ENCODE measurements at places on chromosomes 2 and 18.

GRCh38 chr2:232418466-232419244 lies 12.0 kb downstream of the ALPG start:
- DNase-seq, result peak; percentile 10

- no peak for DNase-seq
These were observed 276.6 kb downstream of the CMPK2 start for GRCh38 chr2:6589150-6589549.

- DNase-seq, result peak; percentile 11
These were observed 47.1 kb upstream of the IGFBP5 start for GRCh38 chr2:216742411-216742810.

- peak; percentile 64 for DNase-seq
These were observed 275.4 kb upstream of the HS6ST1 start for GRCh38 chr2:128593879-128594650.

DNA sequence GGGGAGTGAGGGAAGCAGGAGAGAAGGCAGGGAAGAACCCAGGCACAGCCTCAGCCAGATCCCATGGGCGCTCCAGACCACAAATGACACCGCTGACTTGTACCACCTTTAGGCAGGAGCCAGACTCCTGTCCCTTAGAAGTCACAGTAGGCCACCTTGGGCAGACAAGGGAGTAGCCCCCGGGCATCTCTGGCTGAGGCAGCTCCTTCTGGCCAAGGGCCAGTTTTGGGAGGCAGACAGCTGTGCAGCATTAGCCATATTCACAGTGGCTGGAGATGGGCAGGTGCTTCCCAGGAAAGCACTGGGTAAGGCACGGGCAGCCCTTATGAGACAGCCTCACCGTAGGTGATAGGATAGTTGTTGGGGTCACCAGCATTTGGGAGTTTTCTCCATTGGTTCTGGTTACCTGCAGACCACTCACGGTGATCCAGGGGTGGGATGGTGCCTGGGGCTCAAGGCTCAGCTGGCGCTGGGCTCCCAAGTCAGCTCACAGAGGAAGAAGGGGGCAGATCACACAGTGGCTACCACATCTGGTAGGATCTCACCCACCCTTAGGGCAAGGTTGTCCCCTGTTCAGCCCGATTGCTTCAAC lies 2.1 kb downstream of the ASTL start:
- no peak for DNase-seq

- DNase-seq, result no peak
These were observed 30.8 kb upstream of the ONECUT2 start for GRCh38 chr18:57404345-57404744.

DNA sequence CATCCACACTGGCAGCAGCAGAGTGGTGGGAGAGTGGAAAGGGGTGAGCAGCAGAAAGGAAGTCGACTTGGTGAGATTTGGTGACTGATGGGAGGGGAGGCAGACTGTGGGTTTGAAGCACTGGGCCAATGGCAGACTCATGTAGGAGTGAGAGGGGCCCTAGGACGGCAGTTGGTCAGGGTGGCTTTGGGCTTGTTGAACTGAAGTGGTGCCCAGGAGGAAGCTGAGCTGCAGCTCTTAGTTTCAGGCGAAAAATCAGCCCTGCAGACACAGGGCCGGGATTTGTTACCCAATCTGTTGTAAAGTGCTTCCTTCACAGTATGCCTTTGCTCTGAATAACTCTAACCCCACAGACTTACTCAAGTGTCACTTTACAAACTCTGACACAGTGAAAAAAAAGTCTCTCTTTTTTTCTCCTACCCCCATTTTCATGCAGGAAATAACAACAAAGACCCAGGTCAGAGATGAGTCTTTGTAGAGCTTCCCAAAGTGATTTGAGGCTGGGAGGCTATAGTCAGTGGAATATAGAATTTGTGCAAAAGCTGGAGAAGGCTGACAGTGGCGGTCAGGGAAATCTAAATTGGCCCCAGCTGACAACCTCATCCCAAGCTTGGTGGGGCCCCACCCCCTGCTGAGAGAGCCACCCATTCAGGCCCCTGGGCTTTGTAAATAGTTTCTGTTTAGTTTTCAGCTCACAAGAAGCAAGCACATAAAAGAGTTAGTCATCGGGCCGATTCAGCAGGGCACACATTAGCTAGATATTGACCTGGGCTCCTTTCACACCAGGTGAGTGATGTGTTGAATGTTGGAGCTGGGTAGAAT lies 226.9 kb downstream of the VAPA start:
- peak; percentile 27 for DNase-seq

GRCh38 chr18:62632788-62633455 lies 82.4 kb upstream of the PHLPP1 start:
- DNase-seq, result no peak

- no peak for DNase-seq
These were observed 20.1 kb upstream of the FLACC1 start for GRCh38 chr2:201377218-201377617.
